ENCODE measurements at places on chromosomes 3 and 15.
A peak's percentile ranks its signal among the peaks of the same experiment; 100 is the strongest.

DNA sequence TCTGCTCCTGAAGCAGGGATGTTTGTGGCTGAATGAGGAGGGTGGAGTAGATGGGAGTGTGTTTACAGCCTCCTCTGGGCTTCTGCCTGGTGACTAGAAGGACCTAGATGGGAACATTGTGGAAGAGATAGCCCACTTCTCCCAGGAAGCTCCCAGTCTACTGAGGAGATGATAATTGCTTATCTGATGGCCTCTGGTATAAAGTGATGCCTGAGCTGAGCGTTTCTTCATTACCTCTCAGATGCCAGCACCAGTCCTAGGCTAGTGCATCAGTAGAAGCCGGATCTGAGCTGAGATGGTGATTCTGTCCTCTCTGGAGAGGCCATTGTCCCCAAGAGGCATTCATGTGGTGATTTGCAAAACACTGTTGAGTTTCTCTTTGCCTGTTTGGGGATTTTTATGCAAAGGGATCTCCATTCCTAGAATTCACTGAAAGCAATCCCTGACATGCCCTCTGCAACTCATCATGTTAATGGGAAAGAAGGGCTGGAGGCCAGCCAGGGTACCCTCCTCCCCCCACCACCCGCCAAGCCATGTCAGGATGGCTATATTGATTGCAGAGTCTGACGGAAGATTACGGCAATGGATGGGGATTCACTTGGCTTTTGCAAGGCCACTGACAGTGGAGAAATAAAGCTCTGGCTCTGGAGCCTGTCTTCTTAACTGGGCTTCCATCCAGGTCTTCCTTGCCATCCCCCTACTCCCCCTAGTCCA, 166.4 kb upstream of the ROPN1 start:
- DNase-seq: no peak

GRCh38 chr15:38671675-38672254, 107.2 kb upstream of the RASGRP1 start:
- DNase-seq: peak; percentile 44

DNA sequence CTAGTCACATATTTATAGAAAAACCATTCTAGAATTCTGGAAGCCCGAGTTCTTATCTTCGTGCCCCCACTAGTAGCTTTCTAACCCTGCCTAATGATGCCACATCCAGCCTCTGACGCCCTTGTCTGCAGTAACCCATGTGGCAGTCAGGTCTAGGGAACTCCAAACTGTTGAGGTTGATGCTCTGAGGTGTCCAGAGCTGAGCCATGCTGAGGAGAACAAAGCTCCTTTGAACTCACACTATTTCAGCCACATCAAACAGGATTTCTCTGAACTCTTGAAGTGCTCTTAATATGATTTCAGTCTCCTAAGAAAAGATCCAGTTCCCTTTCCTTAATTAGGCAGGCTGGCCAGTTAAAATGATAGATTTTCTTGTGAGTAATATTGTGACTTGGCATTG, 150.5 kb upstream of the ST8SIA2 start:
- DNase-seq: no peak

GRCh38 chr3:13420045-13420830, at the start of gene NUP210:
TSS of gene NUP210 (minus strand) at chr3:13420322. CDS start at chr3:13420226, 96 bp downstream.
- DNase-seq: peak; percentile 82

DNA sequence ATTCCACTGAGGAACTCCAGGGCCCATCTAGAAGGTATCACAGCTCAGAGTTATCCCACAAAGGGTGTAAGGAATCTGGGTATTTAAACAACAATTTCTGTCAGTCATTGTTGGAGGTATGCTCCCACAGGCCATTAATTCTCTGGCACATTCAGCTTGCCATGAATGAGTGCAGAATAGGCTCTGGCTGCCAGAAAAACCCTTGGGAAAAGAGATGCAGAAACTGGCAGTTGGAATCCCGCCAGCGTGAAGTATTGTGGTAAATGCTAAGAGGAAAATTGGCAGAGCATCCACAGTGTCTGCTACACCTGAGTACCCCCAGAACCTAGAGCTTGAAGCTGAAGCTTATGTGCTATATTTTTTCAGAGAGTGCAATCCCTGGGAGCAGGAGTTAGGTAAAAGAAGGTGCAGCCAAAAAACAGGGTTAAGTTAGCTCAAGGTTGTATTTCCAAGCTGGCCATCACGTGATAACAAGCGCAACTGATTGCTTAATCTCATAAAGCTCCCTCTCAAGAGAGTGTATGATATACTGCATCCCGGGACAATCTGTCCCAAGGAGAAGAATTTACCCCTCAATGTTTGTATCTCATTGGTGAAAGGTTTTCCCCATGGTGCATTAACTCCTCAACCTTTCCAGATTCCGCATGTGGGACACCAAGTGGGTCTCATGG, 94.2 kb upstream of the ACP3 start:
- DNase-seq: no peak

GRCh38 chr15:70132139-70132538, 34.4 kb upstream of the TLE3 start:
- no peak for DNase-seq

GRCh38 chr3:114899186-114899931, 247.7 kb downstream of the ZBTB20 start:
- no peak for DNase-seq

GRCh38 chr15:86553108-86553507, 473.4 kb downstream of the AGBL1 start:
- no peak for DNase-seq

DNA sequence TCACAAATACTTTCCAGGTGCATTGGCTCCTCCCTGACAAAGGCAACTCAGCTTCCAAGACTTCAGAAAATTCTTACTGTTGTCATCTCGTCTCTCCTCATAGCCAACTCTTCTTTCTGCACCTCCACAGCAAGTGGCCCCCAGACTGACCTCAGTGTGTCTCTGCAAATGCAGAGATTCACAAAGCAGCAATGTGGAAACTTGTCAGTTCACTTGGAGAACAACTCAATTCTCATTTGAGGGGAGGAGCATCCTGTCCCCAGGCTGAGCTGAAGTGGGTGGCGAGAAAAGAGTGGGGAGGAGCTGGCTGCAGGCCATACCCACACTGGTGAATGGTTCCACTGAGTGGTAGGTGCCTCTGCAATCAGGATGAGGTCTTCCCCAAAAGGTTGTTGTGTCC, 248.7 kb upstream of the IL12A start:
- DNase-seq: no peak

- peak; percentile 30 for DNase-seq
Measured at GRCh38 chr15:51736069-51736468, 1.4 kb downstream of the LYSMD2 start.

GRCh38 chr3:144189044-144189443, 217.4 kb downstream of the DIPK2A start:
- DNase-seq: no peak

- DNase-seq: no peak
Measured at GRCh38 chr3:174533286-174533685, 325.8 kb upstream of the NAALADL2 start.

- no peak for DNase-seq
Measured at GRCh38 chr3:24598695-24599470, 104.2 kb upstream of the THRB start.

GRCh38 chr15:60949039-60949977, 279.8 kb downstream of the RORA start:
- DNase-seq: no peak

DNA sequence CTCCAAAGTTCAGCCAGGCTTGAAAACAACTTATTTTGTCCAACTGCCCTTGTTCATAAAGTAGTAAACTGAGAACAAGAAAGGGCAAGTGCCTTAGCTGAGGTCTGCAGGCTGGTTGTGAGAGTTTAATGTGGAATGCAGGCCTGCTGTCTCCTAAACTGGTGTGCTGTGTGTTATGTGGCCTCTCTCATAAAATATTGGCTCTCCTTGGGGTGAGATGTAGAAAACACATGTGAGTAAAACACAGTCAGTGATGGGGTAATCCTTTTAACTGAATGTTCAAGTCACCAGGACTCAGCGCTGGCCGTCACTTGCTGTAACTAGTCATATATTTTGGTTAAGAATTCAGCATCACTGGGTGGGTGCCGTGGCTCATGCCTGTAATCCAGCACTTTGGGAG, 7.1 kb upstream of the ST6GAL1 start:
- no peak for DNase-seq

GRCh38 chr15:75112848-75113492, 88.7 kb upstream of the C15orf39 start:
- DNase-seq: no peak

GRCh38 chr3:18080198-18080689, 337.8 kb upstream of the TBC1D5 start:
- no peak for DNase-seq

DNA sequence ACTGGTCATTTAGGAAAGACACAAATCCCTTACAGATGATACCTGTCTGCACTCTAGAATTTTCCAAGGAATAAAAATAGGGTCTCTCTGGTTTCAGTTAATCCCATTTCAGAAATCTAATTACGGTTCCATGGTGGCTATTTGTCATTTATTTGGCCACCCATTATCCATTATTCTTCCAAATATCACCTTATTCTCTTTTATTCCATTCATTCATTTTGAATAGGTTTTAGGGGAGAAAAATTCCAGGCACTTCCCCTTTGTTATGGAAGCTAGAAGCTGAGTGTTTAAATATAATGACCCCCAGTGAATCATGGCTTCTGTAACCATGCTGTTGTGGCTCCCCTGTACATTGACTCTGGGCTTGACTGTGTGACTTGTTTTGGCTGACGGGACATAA, 420.8 kb upstream of the DPH6 start:
- DNase-seq: no peak

DNA sequence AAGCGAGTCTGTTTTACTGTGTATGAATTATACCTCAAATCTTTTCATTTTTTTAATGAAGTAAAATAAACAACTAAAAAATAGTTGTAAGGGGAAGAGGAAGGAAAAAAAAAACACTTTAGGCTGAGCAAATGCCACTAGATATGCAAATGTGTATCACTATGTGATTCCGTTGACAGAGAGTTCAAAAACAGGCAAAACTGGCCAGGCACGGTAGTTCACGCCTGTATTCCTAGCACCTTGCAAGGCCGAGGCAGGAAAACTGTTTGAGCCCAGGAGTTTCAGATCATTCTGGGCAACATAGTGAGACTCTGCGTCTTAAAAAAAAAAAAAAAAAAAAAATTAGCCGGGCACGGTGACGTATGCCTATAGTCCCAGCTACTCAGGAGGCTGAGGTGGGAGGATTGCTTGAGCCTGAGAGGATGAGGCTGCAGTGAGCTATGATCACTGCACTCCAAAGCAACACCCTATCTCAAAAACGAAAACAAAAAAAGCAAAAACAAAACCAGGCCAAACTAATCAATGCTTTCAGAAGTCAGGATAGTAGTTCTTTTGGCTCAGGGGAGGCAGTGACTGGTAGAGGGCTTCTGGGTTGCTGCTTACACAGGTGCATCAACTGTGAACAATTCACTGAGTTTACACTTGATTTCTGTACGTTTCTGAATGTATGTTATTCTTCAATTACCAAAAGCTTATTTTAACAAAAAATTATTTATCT, 7.4 kb downstream of the PRC1 start:
- no peak for DNase-seq

DNA sequence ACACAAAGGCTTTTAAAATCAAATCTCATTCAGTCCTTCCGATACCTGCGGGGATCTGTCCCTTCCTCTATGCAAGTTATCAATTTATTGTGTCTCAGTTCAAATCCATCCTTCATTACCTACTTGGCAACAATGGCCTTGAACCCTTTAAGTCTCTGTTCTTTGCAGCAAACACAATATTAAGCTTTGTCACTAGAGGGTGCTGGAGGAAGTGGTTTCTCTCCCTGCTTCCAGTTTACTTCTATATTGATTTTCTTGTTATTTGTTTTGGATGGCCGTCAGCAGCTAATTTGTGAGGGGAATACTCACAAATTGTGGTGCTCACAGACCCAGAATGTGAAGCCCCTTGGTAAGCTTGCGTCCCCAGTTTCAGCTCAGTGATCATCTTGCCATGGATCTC, 278.3 kb downstream of the FGF12 start:
- DNase-seq: no peak

DNA sequence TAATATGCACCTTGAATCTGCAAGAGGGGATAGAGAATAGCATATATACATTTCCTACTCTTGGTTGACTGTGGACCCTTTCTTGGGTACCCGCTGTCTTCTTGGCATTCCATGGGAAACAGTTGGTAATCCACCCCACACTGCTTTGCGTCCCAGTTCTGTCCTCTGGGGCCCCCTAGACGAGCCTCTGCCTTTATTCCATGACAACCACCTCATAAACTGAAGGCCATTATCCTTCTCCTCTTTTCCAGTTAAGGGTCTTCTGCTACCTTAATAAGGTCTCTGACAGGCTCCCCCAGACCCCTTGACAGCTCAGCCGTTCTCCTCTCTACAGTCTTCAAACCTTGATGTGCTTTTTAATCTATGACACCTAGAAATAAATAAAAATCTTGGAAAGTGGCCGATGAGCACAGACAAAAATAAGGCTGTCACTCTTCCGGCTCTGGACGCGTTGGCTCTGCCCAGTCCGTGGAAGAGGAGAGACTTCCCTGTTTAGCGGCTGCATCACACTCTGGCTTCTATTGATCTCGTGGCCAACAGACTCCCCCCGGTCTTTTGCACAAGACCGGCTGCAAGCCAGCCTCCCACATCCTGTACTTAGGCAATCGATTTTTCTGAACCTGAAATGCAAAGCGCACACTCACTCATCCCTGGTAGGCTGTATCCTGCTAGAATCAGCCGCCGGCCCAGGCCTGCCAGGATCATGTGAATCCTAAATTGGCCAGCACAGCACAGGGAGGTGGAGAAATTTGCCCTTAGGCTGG, 251.0 kb upstream of the TLE3 start:
- no peak for DNase-seq

GRCh38 chr3:43017004-43017403, 37.9 kb downstream of the GASK1A start:
- DNase-seq: no peak

GRCh38 chr3:12796171-12797123, at the start of gene CAND2:
TSS of gene CAND2 (plus strand) at chr3:12796680. CDS start at chr3:12796721, 41 bp downstream.
- peak; percentile 43 for DNase-seq

- no peak for DNase-seq
Measured at GRCh38 chr3:39136533-39137434, 16.6 kb downstream of the CSRNP1 start.

GRCh38 chr15:68431037-68431791, 749 bp downstream of the ITGA11 start:
- DNase-seq: no peak

- no peak for DNase-seq
Measured at GRCh38 chr3:137165117-137165806, 207.5 kb downstream of the IL20RB start.

DNA sequence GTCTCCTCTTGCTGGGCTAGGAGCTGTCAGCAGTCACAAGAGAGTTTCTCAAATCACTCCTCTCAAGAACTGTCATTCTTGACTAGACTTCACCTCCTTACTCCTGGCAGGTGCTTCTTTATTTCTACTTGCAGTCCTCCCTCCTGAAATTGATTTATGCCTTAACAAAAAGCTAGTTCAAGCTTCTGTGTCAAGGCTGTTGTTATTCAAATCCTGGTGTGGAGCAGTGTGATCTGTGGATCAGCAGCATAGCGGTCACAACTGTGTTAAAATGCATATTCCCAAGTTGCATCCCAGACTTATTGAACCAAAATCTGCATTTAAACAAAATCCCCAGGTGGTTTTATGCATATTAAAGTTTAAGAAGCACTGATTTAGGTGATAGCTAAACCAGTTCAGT, 120.7 kb upstream of the MRPL3 start:
- DNase-seq: no peak

- peak; percentile 36 for DNase-seq
Measured at GRCh38 chr3:67349551-67350174, 304.7 kb downstream of the SUCLG2 start.

GRCh38 chr3:160040181-160040580, 51.5 kb downstream of the IL12A start:
- DNase-seq: no peak

- no peak for DNase-seq
Measured at GRCh38 chr3:64174328-64174727, 50.9 kb downstream of the PRICKLE2 start.

GRCh38 chr3:165529451-165529850, 307.8 kb downstream of the BCHE start:
- no peak for DNase-seq
